Astrocyte of the spinal cord (primary cell): ENCODE measurements at places on chromosomes 11 and 22.

DNA sequence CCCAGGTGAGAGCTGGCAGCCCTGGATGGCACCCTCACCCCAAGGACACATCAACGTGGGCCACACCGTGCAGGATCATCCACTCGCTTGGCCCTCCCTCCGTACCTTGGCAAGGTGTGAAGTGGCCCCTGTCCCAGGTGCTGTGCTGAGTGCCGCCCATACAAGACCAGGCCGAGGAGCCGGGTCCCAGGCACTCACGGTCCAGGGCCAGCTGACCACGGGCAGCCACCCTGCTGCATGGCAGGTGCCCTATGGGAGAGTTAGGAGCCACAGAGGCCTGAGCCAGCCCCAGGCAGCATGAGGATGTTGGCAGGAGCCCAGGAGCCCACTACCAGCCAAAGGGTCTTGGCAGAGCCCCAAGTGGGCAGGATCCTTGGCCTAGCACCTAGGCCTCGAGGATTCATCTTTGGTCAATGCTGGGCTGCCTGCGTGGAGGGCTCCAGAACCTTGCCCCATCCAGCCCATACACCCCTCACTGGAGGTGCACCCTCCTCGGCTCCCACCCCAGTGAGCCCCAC, 19.6 kb downstream of the RTN4R start:
- DNase-seq: no peak

- DNase-seq: no peak
Measured at GRCh38 chr11:20161923-20162744, 1.9 kb upstream of the DBX1 start.

DNA sequence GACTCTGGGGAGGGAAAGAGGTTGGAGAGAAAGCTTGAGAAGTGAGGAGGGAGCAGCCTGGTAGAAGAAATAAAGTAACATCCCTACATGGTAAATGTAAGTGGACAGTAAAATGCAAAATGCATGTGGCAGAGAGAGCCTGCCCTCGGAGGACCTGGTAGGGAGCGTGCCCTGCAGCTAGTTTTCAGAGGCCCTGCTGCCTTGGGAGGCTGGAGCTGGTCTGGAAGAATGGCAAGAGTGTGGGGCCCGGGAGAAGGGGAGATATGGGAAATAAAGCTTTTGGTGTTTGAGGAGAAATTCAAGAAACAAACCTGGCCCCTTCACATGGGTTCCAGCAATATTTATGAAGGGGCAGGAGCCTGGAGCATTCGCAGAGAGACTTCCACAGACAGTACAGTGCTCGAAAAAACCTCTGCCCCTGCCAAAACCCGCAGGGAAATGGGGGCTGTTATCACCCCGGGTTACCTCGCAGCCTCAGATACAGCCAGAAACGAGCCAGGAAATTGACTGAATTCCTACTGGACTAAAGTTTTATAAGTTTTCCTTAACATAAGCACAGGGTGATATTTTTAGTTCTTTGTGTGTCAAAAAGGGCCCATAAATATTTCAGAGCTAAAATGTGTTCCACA, 363.0 kb downstream of the TENM4 start:
- DNase-seq: no peak

GRCh38 chr11:84590106-84590505, 1037.0 kb downstream of the DLG2 start:
- no peak for DNase-seq
